ENCODE measurements at places on chromosomes 2 and 18.
A peak's percentile ranks its signal among the peaks of the same experiment; 100 is the strongest.

GRCh38 chr2:138446043-138446442 lies 55.5 kb upstream of the SPOPL start:
- DNase-seq: no peak

GRCh38 chr18:55779691-55780585 lies 191.9 kb upstream of the TCF4 start:
- peak; percentile 37 for DNase-seq

DNA sequence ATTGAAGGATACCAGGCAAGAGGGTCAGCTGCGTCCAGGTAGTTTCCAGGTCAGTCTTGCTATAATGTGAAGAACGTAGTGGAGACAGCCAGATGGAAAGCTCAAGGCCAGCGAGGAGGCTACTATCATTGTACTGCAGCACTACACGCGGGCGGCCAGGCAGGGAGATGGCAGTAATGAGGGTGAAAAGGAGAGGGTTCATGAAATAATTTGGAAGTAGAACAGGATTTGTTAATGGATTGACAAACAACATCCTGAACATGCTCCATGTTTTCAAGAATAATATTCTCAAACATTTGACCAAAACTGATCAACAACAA lies 17.1 kb downstream of the SPIRE1 start:
- no peak for DNase-seq

DNA sequence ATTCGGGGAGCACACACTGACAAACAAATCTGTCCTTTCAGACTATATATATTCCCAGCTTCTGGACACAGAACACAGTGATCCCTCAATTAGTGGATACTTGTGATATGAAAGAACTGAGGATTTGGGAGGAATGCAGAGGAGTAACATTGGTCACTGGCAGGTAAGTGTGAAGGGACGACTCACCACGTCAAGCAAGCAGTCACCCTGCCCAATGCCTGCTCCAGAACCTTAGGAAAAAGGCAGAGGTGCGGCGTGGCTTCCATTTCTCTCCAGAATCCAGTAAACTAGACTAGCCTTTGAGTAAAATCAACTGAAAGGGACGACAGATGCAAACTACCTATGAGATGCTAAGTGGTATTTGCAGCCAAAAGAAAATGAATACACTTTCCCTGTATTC lies 1.1 kb downstream of the CCDC93 start:
- no peak for DNase-seq

DNA sequence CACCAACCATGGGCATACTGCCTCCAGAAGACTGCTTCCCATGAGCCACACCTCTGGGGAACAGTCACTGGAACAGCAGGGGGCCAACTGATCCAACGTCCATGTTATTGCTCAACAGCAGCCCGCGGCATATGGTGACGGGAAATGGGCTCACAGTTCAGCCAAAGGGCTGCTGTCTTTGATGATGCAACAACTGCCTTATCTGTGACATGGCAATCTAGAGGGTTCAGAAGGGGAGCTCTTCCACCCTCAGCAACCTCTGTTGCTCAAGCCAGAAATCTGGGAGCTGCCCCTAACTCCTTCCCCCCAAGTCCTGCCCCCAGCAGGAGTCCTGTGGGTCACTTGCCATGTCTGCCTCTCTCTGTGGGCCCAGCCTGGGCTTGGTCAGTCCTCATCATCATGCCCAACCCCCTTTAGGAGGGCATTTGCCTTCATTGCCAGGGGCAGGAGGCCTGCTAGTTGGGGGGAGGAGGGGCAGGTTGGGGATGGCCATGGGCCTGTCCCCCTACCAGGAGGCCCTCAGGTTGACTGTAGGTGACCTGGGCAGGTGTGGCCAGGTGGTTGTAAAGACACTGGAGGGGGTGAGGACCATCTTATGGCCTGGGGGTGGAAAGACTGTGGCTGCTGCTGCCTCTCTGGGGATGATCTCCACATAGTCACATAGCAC lies 212.9 kb downstream of the CYP26B1 start:
- DNase-seq: peak; percentile 67

DNA sequence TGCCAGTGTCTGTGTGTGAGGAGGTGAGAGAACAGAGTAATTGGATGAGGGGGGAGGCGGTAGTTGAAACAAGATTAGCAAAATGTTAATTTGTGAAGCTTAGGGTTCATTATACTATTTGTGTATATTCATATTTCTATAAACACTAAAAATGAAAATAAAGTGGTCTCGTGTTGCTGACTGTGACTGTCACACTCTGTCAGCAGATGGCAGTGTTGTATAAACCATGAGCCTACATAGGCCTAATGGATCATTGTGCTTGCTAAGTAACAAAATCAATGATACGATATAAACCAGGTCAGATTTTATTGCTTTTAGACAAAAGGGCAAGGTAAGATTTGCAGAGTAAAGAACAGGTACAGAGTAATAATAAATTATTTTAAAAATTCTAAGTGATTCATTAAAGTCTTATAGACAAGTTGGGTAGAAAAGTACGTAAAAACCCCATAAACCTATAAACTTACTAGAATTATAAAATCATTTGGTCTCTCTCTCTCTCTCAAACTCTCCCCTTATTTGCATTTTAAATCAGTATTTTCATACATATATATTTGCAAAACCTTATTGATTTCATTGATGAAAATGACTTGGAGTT lies 182.7 kb downstream of the RPIA start:
- DNase-seq: no peak

GRCh38 chr2:234544659-234545611 lies 48.1 kb upstream of the ARL4C start:
- peak; percentile 62 for DNase-seq

- peak; percentile 37 for DNase-seq
Measured at GRCh38 chr2:197273485-197273884, 37.1 kb downstream of the ANKRD44 start.

DNA sequence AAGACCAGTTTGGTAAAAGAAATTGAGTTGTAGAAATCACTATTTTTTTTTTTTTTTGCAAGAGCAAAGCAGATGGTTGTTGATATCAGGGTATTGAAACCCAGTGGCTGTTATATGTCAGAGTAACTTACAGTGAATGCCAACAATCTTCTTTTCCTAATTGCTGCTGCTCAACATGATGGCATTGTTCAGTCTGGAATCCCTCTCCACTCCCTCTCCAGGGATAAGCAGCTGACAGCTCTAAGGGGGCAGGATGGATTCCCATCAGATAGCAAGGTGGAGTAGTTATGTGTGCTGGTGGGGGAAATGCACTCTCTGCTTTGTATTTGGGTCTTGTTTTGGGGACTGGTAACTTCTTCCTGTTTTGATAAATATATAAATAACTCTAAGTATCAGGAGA lies 200.0 kb downstream of the PIK3C3 start:
- no peak for DNase-seq

DNA sequence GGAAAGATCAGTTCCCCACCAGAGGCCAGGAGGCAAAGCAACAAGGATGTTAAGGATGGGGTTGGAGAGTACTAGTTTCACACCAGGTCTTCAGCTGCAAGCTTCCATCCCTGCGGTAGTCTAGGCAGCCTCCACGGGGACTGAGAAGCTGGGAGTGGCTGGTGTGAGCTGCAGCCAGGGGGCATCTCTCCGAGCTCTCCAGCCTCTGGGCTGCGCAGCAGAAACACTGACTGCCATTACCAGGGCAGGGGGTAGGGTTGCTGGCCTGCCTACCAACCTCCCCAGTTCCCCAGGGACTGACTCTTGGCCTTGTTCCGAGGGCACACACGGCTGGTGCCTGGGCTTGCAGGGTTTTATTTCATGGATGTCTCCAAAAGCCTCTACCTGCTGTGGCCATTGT lies 15.9 kb downstream of the GATA6 start:
- DNase-seq: peak; percentile 48

DNA sequence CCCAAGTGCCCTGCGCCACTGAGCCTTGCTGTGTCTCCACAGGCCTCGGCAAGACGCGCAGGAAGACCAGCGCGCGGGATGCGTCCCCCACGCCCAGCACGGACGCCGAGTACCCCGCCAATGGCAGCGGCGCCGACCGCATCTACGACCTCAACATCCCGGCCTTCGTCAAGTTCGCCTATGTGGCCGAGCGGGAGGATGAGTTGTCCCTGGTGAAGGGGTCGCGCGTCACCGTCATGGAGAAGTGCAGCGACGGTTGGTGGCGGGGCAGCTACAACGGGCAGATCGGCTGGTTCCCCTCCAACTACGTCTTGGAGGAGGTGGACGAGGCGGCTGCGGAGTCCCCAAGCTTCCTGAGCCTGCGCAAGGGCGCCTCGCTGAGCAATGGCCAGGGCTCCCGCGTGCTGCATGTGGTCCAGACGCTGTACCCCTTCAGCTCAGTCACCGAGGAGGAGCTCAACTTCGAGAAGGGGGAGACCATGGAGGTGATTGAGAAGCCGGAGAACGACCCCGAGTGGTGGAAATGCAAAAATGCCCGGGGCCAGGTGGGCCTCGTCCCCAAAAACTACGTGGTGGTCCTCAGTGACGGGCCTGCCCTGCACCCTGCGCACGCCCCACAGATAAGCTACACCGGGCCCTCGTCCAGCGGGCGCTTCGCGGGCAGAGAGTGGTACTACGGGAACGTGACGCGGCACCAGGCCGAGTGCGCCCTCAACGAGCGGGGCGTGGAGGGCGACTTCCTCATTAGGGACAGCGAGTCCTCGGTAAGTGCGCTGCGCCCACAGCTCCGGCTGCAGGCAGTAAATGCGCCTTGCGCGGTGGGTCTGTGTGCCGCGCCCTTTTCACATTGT lies 136.8 kb downstream of the NCK2 start:
- DNase-seq: no peak

GRCh38 chr18:42287047-42287446 lies 332.0 kb downstream of the PIK3C3 start:
- no peak for DNase-seq

GRCh38 chr18:40608226-40608625 lies 1346.8 kb upstream of the PIK3C3 start:
- no peak for DNase-seq

DNA sequence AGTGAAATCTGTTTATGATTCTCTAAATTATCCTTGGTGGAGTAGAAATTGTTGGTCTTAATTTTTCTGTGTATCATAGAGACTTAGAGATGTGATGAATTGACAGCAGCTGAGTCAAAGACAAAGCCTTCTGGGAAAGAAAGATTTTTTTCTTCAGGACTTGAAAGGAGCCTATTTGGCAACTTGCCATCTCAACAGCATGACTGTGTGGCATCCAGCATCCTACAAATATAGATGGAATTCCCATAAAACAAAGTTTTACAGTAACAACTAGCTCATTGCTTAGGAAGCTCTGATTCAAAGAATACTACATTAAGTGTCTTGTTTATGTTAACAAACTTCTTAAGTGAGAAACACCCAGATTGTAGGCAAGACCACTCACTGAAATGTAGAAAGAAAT lies 79.2 kb upstream of the SETBP1 start:
- no peak for DNase-seq

DNA sequence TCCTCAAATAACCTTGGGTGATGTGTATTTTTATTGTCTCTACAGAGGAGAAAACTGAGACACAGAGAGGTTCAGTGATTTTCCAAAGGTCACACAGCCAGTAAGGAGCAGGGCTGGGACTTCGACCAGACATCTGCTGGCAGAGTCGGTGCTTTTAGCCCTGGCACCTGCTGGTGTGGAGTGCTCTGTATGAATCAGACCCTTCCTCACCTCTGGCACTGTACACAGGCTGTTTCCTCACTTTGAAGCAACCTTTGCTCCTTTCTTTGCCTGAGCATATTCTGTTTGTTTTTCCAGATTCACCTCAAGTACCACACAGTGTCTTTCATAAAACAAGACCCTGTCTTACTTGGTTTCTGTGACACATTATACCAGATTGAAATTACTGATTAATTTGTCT lies 107.9 kb downstream of the DPP10 start:
- no peak for DNase-seq

All from left cardiac atrium (tissue), 4 donors.